ENCODE measurements at places on chromosomes 3 and 15.
A peak's percentile ranks its signal among the peaks of the same experiment; 100 is the strongest.

- DNase-seq, result peak; percentile 25
Measured at GRCh38 chr3:153399636-153400035, 237.6 kb downstream of the RAP2B start.

- DNase-seq, result no peak
Measured at GRCh38 chr3:129705274-129705673, 98.8 kb upstream of the PLXND1 start.

DNA sequence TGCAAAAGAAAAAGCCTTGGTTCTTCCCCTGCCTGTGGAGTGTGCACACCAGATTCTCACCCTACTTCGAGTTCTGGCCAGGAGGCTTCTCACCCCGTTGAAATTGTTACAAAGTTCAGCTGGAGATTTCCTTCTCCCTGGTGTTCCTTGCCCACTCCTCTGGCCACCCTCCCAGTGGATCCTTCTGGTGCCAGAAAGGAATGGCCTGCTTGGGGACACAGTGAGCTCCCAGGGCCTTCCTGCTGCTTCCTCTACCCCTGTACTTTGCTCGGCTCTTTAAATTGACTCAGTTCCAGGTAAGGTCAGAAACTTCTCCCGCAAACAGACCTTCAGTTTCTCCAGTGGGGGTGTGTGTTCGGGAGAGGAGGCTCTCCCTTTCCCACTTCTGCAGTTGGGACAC lies 140.1 kb upstream of the CFAP20DC start:
- no peak for DNase-seq

- DNase-seq, result no peak
Measured at GRCh38 chr3:28590216-28590615, 241.6 kb upstream of the AZI2 start.

Measured in suppressor macrophage treated with lipopolysaccharide for 1 hour (primary cell).